Activated T-helper 1 cell treated with anti-CD3 and anti-CD28 coated beads, Interleukin-2, amount 50 U/mL, for 16 hours (primary cell): ENCODE measurements at places on chromosomes 6 and 20.

- DNase-seq, result no peak
Measured at GRCh38 chr6:125791820-125792165, 1.0 kb downstream of the NCOA7 start.

GRCh38 chr6:163675611-163676010, 261.1 kb downstream of the QKI start:
- no peak for DNase-seq

- DNase-seq, result no peak
Measured at GRCh38 chr6:116017546-116018295, 43.0 kb downstream of the FRK start.

- DNase-seq, result no peak
Measured at GRCh38 chr6:28207510-28208110, 17.5 kb upstream of the ZSCAN9 start.

GRCh38 chr6:130421585-130421984, 55.8 kb downstream of the TMEM200A start:
- DNase-seq, result no peak

GRCh38 chr20:5045906-5046305, 44.6 kb upstream of the SLC23A2 start:
- no peak for DNase-seq

DNA sequence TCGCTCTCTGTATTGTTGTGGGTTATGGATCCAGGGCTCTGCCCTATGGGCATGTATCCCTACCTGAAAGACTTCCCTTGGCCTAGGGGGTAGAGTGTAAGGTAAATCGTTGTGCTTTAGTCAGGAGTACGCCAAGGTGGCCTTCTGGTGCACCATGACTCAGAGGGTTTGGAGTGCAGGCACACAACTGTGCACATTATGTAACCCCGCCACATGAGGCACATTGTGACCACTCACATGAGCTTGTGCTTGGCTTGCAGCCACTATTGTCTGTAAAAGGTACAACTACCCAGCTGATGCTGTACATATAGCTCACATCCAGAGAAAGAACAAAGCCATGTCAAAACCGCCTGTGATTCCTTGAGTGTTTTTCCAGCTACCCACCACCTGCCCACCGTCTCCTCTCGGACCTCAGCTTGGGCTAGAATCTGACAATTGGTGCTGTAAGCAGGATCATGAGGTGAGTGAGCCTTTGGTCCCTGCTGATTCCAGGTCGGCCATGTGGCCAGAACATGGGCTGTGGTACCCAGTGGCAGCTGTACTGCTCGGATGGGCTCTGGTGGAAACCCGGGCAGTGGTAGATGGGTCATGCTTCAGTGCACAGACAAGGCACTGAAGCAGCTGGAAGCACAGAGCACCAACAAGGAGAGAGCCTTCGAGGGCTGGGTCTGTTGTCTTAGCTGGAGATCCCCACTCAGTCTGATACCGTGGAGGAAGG, 33.8 kb downstream of the HDDC2 start:
- no peak for DNase-seq

GRCh38 chr6:157226026-157226625, 97.2 kb downstream of the TMEM242 start:
- no peak for DNase-seq

DNA sequence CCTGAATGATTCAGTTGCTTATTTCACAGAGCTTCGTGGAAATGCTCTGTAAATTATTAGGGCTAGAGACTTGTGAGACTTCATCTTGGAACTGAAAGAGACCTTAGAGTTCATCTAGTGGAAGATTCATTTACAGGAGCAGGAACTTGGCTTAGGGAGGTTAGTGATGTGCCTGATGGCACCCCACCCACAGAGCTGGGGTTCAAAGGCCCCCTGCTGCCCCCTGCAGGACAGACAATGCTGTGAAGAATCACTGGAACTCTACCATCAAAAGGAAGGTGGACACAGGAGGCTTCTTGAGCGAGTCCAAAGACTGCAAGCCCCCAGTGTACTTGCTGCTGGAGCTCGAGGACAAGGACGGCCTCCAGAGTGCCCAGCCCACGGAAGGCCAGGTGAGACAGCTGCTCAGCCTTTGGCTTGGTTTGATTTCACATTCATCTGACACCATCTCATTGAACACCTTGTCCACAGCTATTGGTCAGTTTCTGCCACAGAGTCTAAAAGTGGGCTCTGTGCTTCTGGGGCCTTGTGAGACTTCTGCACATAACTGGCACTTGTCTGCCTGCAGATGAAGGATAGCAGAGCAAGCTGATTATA, 25.1 kb downstream of the MYBL2 start:
- no peak for DNase-seq

DNA sequence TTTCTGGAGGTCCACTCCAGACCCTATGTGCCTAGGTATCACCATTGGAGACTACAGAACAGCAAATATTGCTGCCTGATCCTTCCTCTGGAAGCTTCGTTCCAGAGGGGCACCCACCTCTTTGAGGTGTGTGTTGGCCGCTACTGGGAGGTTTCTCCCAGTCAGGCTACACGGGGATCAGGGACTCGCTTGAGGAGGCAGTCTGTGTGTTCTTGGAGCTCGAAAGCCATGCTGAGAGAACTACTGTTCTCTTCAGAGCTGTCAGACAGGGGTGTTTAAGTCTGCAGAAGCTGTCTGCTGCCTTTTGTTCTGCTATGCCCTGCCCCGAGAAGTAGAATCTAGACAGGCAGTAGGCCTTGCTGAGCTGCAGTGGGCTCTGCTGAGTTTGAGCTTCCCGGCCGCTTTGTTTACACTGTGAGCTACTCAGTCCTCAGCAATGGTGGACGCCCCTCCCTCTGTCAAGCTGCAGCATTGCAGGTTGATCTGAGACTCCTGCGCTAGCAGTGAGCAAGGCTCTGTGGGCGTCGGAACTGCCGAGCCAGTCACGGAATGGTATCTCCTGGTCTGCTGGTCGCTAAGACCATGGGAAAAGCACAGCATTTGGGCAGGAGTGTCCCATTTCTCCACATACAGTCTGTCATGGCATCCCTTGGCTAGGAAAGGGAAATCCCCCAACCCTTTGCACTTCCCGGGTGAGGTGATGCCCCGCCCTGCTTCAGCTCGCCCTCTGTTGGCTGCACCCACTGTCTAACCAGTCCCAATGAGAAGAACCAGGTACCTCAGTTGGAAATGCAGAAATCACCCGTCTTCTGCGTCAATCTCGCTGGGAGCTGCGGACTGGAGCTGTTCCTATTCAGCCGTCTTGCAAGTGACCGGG, 32.5 kb upstream of the ASCC3 start:
- no peak for DNase-seq

DNA sequence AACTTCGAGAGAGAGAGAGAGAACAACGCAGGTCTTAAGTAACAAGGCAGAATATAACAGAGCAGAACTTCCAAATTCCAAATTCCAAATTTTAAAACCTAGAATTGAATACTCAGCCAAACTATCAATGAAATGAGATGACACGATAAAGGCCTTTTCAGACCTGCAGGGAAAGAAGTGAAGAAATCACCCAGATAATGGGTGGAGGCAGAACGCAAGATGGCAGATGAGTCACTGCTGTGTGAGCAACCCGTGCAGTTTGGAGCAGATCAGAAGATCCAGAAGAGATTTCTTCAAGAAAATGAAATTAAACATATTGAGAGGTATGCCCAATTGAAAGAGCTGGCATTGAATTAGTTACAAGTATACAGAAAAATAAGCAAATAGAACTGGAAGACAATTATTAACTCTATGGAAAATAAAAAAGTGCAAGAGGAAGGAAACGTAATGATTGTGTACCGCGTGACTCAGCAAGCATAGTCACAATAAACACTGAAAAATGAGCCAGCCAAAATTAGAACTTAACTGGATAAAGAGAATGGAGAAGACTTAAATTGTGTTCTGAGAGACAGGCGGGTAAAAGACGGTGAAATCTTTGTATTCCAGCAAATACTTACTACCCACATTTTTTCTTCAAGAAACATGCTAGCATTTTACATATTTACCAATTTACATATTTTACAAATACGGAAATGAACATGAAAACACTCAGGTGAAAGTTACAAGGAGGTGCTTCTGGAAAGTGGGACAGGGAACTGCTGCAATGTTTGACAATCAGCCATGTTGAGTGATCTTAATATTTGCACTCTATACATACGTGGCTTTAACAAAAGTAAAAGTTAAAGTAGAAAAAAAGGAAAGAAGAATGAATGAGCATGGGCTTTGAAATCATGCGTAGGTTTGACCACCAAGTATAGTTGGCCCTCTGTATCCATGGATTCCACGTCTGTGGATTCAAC, 87.9 kb upstream of the CDYL start:
- DNase-seq, result no peak

DNA sequence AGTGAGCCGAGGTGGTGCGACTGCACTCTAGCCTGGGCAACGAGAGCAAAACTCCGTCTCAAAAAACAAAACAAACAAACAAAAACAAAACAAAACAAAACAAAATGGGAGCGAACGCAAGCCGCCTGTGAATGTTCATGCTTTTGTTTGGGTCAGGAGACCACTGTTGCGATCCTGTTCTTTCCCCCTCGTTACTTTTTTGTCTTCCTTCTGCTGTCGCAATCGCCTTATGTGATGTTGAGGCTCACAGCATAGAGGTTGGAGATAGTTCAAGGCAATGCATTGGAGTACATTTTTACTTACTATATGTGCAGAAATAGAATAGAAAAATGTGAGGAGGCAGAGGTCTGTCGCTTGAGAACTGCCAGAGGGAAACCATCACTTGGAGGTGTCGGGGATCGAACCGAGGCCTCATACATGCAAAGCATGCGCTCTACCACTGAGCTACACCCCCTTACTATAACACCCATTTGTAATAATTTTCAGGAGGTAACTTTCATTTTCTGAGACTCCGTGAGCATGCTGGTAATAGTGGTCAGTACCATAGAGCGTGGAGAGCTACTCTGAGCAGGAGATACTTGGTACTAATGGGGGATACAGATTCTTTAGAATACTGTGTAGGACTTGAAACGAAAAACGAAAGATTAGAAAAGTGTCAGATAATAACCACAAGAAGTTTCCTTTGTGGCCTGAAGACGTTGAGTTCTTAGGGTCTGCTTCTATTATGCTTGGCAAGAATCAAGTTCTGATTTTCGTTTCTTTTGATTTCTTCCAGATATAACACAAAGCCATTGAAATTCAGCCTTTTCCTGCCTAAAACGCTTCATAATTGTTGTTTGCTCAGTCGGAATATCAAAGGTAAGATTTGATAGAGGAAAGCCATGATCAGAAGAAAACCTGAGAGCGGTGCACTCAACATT, 121.1 kb downstream of the TRIM27 start:
- no peak for DNase-seq

DNA sequence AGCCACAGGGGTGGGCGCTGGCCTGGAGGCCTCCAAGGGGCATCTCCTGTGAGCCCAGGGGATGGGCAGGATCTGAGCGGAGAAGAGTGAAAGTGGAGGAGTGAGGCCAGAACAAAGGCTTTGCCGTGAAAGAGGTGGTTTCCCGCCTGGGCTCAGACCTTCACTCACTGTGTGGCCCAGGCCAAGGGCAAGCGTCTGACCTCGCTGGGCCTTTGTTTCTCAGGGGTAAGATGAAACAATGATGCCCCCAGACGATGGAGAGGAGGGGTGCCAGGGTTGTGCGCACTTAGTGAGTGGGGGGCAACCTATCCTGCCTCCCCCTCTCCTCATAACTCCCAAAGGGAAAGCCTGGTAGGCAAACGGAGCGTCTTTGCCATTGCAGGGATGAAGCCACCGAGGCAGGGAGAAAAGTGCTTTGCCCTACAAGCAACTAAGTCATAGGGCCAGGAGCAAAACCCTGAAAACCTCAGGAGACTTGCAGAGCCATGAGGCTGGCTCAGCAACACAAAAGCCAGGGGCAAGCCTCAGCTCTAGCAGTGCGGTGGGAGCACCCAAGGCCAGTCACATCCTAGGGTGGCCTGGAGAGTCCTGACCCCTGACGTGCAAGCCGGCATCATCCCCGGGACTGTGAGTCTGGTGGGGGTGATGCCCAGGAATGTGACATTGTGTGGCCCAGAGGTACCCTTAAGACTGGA, 897 bp upstream of the STMN3 start:
- no peak for DNase-seq

DNA sequence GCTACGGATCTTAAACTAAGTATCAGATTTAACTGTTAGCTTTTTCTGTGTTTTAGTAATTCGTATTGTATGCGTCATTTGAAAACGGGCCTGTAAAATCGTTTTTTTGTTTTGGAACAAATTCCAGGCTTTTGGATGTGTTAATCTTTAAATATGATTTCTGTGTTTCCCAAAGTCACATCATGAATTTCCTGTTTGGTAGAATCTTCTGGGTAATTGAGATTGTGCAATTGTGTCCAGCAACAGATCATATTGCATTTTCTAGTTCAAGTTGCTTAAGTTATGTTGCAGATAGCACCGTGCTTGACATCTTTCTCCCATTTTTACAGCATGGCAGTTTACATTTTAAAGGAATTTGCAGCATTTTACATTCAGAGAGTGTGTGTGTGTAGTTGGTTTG, 1.9 kb downstream of the MAPK14 start:
- no peak for DNase-seq

DNA sequence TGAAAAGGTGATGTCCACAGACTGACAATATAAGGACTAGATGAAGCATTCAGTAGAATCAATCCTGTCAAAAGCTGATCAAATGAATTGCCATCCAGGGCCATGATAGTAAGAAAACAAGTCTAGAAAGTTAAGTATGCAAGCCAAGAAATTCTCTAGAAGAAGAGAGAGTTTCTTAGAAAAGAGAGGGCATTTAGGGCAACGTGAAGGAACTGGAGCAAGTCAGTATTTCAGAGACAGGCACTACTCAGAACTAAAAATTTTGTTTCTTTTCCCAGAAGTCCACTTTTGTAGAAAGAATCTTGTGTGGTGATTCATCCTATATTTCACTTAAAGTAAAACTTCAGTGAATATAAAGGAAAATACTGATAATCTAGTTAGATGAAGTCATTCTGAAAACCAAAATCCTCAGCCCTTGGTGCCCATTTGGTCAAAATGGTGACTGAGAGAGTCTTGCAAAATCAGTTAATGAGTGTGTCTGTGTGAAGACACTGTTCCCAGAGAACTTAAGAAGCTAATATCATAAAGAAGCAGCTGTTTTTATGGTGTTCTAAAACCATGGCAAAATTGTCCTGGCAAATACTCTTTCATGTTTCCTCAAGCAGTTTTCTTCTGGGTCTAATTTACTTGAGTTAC, 82.2 kb downstream of the COL19A1 start:
- no peak for DNase-seq

DNA sequence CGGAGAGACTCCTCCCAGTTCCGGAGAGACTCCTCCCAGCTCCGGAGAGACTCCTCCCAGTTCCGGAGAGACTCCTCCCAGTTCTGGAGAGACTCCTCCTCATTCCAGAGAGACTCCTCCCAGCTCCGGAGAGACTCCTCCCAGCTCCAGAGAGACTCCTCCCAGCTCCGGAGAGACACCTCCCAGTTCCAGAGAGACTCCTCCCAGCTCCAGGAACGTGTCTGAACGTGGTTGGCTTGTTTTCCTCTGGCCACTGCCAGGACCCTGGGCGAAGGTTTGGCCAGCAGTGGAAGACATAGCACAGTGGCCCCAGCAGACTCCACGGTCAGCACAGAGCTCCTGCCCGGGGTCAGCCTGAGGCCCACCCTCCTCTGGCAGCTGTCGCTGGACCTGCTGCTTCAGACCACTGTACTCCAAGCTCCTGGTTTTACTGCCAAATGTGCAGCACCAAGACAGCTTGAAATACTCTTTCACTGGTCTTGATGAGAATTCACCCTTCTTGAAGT, 122.3 kb upstream of the AFDN start:
- DNase-seq, result no peak
